ENCODE measurements at places on chromosomes 13 and 19.

GRCh38 chr13:102510072-102510471, 86.7 kb upstream of the TPP2 start:
- DNase-seq, result no peak

DNA sequence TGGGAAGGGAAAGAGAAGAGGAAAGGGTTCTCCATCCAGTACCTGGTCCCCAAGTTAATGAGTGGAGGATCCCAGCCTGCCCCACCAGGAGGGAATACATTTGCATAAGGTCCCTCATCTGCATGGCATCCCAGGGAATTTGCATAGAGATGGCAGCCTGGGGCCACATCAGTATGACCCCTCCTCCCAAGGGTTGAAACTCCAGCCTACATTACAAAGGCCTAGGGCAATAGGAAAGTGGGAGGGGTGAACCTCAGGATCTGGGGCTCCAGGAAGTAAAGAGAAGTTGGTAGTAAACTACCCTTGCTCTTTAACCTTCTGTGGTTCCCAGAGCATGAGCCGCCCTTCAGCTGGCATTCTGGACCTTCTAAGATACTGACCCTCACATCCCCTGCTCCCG, 6.8 kb upstream of the NECTIN2 start:
- DNase-seq, result no peak

DNA sequence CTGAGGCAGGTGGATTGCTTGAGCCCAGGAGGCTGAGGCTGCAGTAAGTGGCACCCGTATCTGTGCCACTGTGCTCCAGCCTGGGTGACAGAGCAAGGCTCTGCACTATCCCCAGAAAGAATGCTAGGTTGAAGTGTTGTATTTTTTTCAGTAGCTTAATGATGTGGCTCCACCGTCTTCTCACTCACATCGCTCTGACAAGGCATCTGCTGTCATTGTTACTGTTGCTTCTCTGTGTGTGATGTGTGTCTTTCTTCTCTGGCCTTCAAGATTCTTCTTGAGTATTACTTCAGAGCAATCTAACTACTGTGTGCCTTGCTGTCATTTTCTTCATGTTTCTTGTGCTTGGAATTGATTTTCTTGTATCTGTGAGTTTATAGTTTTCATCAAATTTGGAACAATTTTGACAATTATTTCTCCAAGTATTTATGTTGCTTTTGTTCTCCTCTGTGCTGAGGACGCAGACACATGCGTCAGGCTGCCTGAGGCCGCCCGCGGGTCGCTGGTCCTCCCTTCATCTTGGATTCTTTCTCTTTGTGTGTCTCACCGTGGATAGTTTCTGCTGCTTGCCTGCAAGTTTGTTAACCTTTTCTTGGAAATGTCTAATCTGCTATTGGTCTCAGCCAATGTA, 10.8 kb downstream of the ADPRHL1 start:
- DNase-seq, result no peak

DNA sequence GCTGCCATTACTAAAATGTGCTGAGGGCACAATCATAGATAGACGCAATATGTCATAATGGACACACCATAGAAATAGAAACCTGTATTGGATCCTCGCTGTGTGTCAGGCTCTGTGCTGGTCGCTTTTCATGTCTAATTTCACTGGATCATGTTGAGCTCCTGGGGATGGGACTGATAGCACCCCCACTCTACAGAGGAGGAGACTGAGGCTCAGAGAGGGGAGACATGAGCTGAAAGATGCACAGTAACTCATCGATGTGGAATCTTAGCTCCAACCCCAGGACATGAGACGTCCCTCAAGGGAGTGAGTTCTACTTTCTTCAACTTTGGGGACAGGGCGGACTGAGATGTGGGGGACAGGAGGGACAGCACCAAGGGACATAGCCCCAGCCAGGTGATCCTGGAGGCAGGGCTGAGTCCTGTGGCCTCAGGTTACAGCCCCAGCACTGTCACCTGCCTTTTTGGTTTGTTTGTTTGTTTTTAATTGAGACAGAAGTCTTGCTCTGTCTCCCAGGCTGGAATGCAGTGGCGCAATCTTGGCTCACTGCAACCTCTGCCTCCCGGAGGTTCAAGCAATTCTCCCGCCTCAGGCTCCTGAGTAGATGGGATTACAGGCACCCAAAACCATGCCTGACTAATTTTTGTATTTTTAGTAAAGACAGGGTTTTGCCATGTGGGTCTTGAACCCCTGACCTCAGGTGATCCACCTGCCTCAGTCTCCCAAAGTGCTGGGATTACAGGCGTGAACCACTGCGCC, 6.6 kb upstream of the GIPC1 start:
- DNase-seq, result no peak

GRCh38 chr13:114268344-114269280, 12.8 kb upstream of the UPF3A start:
- DNase-seq, result no peak

DNA sequence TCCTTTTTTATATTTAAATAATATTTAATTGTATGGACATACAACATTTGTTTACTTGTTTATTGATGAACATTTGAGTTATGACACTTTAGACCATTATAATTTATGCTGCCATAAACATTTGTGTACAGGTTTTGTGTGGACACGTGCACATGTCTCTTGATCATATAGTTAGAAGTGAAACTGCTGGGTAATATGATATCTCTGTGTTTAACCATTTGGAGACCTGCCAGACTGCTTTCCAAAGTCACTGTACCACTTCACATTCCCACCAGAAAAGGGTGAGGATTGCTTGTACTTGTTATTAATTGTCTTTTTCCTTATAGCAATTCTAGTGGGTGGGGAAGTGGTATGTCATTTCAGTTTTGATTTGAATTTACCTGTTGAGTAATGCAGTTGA, 145.6 kb upstream of the KLHL1 start:
- DNase-seq, result no peak

DNA sequence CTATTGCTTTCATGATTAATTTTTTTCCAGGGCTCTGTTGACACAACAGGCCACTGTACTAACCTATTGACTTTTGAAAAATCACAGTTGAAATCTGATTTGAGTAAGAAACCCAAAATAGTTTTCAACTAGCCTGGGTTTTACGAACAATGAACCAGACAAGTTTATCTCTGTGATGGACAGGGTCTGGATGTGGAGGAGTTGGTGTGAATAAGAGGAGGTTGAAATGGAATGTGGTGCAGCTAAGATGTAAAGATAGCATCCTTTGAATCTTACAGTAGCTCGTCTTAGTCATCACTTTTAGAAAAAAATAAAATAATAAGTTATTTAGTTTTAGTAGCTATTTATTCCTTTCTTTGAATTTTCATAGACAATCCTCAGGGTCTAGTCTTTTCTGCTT, 8.3 kb upstream of the OXGR1 start:
- DNase-seq, result no peak

DNA sequence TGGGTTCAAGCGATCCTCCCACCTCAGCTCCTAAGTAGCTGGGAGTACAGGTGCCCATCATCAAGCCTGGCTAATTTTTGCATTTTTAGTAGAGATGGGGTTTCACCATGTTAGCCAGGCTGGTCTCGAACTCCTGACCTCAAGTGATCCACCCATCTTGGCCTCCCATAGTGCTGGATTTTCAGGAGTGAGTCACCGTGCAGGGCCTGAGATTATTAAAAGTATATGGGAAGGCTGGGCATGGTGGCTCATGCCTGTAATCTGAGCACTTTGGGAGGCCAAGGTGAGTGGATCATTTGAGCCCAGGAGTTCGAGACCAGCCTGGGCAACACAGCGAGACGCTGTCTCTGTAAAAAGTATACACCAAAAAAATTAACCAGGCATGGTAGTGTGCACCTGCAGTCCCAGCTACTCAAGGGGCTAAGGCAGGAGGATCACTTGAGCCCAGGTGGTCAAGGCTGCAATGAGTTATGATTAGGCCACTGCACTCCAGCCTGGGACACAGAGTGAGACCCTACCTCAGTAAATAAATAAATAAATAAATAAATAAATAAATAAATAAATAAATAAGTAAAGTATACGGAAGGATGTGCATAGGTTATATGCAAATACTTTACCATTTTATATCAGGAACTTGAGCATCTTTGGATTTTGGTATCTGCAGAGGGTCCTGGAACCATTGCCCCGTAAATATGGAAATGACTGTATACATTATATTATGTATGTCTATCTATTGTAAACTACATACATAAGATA, 854 bp downstream of the IL12RB1 start:
- no peak for DNase-seq

- DNase-seq, result no peak
Observed at GRCh38 chr19:11581740-11582139, 4.3 kb upstream of the ACP5 start.

GRCh38 chr19:12667731-12668302, 1.2 kb downstream of the WDR83 start:
- DNase-seq, result no peak

DNA sequence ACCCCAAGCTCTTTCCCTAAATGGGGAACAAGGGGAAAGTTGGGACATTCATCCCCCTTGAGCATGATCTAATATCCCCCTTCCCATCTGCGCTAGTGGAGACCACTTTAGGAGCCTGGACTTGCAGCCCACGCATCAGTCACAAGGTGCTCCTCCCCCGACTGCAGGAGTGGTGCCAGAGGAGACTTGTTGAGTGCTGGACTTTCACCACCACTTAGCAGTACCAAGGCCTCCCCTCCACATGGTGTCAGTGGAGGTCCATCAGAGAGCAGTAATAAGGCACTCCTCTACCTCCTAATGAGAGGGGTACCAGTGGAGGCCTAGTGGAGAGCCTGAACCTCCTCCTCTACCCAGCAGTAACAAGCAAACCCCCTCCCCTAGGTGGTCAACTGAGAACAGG, 22.5 kb downstream of the CAB39L start:
- DNase-seq, result no peak

DNA sequence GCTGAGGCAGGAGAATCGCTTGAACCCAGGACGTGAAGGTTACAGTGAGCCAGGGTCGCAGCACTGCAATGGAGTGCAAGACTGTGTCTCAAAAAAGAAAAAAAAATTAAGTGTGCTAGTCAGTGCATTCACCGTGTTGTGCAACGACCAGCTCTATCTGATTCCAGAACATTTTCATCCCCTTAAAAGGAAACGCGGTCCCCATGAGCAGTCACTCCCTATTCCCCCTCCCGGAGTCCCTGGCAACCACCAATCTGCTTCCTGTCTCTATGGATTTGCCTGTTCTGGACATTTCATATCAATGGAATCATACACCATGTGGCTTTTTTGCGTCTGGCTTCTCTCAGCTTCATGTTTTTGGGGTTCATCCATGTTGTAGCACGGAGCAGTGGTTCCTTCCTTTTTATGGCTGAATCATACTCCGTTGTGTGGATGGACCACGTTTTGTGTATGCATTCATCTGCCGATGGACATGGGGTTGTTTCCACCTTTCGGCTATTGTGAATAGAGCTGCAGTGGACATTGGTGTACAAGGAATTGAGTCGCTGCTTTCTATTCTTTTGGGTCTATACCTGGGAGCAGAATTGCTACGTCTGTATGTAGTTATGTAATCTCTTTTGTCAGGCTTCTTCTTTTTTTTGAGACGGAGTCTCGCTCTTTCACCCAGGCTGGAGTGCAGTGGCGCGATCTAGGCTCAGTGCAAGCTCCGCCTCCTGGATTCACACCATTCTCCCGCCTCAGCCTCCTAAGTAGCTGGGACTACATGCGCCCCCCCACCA, 19.8 kb downstream of the MYO9B start:
- no peak for DNase-seq

GRCh38 chr13:48896312-48896711, 79.4 kb upstream of the FNDC3A start:
- no peak for DNase-seq

GRCh38 chr13:94658926-94659597, 53.3 kb downstream of the SOX21 start:
- DNase-seq, result no peak

- DNase-seq, result no peak
Observed at GRCh38 chr19:40400559-40400958, 10.6 kb upstream of the HIPK4 start.

DNA sequence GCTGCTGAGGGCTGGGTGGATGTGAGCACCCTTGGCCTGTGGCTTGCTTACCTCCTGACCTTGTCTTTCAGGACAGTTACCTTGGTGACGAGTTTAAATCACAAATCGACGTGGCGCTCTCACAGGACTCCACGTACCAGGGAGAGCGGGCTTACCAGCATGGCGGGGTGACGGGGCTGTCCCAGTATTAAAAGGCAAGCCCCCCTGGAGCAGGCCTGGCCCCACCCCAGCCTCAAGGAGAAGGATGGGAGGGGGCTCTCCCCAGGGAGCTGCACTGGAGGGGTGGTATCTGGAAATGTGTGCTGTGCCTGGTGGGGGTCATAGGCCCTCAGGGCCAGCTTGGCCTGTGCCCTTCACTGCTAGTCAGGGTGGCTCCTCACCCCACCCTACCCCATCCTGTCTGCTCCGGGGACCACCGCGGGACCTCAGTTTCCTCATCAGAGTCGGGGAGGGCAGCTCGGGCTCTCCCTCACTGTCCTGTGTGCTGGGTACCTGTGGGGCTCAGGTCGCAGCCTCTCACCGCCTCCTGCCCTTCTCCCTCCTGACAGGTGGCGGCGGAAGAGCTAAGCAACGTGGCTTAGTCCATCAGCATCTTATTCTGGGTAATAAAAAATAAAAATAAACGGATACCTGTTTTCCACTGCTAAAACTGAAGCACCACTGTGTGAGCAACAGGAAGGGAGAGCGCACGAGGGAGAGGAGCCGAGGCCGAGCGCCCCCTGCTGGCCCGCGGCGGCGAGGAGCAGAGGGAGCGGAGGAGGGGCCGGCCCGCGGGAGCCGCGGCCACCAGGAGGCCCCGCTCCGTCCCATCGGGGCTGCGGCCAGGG, 29.8 kb downstream of the CERS1 start:
- DNase-seq, result no peak

GRCh38 chr19:38134540-38135149, 89.4 kb downstream of the DPF1 start:
- no peak for DNase-seq

GRCh38 chr13:45773944-45774343, 71.8 kb downstream of the CBY2 start:
- DNase-seq, result no peak

DNA sequence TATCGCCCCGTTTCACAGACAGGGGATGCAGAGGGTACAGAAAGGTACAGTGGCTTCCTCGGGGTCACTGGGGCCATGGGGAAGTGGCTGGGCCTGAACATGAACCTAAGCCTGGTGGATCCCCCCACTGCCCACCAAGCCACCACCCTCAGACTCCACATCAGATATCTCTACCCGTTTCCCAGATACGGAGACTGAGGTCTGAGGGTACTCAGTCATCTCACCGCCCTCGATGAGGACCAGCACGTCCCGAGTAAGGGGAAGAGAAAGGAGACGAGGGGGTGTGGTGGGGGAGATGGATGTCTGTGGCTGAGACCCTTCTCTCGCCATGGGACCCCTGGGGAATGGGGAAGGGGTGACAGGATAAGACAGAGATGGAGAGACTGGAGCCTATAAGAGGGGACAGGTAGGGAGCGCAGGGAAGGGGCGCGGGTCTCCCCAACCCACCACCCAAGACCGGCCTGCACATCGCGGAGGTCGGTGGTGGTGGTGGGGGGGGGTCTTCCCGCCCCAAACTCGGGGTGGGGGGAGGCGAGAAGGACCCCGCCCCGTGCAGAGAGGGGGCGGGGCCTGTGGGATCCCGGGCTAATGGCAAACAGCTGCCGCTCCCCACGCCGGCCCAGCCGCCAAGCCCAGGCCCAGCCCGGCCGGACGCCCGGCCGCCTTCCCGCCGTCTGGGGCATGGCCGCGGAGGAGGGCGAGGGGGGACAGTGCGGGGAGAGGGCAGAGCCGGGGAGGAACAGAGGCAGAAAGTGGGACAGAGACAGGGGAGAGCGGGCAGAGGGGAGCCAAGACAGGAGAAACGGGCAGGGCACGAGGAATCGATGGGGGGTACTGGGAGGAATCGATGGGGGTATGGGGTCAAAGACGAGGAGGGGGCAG, 698 bp downstream of the KANK2 start:
- no peak for DNase-seq

All from NCI-H1930 (cell line).